Substantia nigra (tissue), 51 donors: ENCODE measurements at places on chromosomes 13 and 19.

DNA sequence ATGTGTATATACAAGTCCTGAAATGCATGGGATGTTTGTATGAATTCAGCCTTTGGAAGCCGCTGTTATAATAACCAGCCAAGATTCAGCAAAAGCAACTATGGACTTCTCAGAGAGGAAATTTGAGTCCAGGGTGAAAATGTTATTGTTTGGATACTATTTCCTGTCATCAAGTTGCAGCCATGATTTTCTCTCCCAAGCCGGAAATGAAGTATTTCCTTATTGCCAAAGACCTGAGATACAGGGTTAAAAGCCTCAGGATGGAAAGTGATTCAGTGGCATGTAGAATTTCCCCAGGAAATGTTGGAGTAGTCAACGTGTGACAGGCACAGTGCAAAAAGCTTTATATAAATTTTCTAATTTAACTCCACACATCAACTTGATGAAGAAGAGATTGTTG is 133.9 kb downstream of the IRS2 start:
- DNase-seq, result no peak

GRCh38 chr19:17511724-17512573 is 500 bp downstream of the PGLS start:
- peak; percentile 95 for DNase-seq

- no peak for DNase-seq
These were observed 128.3 kb upstream of the FRY start for GRCh38 chr13:31903111-31903815.

- no peak for DNase-seq
These were observed 30.5 kb upstream of the FAM124A start for GRCh38 chr13:51191743-51192142.

GRCh38 chr19:50830266-50831025 is 2.9 kb downstream of the KLK15 start:
- DNase-seq, result no peak

- no peak for DNase-seq
These were observed 9.4 kb downstream of the NLRP7 start for GRCh38 chr19:54937926-54938325.

GRCh38 chr19:29645911-29646310 is 19.4 kb upstream of the PLEKHF1 start:
- no peak for DNase-seq

DNA sequence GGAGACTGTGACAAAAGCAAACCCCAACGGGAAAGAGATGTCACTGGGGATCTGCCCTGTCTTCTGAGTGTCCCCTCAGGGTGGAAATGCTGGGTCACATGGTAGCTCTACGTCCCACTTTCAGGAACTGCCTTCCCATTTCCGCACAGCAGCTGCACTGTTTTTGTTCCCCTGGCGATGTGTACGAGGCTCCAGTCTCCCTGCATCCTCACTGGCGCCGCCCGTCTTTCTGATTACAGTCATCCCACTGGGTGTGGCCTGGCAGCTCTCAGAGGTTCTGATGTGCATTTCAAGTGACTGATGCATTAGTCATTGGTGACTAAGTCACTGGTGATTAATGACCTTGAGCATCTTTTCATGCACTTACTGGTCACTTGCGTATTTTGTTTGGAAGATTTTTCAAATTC is 21.2 kb downstream of the PCID2 start:
- peak; percentile 41 for DNase-seq

- no peak for DNase-seq
These were observed 796 bp downstream of the ZNF304 start for GRCh38 chr19:57351867-57352266.

DNA sequence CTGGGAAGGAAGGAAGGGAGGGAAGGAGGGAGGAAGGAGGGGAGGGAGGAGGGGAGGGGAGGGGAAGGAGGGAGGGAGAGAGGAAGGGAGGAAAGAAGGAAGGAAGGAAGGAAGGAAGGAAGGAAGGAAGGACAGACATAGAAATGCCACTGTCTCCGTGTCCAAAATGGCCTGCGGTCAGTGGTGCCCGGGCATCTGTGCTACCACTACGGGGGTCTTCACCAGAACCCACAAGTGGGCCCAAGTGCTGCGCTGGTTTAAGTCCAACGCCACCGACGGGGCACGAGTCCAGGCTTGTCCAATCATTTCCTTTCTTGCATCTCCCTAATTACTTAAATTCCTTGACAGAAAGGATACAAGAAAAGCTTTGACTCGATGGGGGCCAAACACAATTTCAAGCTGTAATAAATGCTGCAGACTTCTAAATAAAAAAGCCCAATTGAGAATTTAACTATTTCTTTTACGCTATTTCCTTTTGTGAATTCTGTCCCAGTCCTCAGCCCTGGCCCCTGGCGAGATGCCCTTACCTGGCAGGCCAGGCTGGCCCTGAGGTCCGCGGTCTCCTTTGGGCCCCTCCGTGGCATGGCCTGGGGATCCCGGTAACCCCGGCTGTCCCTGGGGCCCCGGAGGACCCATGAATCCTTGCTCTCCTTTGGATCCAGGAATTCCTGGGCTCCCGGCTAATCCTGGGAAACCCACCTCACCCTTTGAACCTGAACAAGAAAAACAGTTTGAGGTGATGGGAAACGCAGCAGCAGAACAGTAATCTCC is 136.8 kb downstream of the COL4A1 start:
- DNase-seq, result no peak

DNA sequence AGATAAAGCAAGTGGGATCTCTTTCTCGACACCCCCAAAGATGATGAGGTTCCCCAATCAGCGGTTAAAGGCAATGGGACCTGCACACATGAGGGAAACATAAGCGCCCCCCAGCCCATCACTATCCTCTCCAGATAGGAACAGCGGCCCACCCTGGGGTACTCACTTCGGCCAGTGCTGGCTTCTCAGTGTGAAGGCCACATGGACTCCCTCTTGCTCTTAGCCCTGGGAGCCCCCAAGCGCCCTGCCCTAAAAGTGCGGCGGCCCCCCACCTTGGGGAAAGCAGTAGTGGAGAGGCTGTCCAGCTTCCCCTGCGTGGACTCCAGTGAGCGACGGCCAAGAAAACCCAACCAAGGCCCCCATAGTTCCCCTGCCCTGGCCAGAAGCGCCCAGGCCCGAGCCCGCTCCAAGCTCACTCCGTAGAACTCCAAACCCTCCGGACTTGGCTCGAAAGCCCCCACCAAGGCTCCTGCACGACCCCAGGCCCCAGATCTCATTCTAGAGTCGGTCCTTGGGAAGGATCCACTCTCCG is 1.0 kb downstream of the CACNA1A start:
- no peak for DNase-seq

GRCh38 chr13:94880463-94880862 is 168.1 kb upstream of the SOX21 start:
- DNase-seq, result no peak

- DNase-seq, result no peak
These were observed 7.5 kb downstream of the ARL11 start for GRCh38 chr13:49635599-49636433.

DNA sequence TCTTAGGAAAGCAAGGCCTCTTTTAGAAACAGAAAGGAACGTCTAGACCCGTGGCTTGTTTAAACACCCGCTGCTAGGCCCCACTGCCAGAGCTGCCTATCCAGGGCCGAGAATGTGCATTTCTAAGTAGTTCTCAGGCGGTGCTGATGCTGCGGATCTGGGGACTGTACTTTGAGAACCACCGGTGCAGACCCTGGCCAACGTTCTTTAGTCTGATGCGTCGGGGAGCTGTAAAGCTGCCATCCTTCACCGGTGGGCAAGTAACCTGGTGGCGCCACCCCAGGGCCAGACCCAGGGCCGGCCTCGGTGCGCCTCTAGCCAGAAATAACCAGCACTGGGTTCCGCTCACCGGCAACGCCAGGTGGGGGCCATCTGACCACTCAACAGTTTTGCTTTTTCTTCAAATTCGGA is 47.1 kb downstream of the TGDS start:
- peak; percentile 70 for DNase-seq
